ENCODE measurements at places on chromosomes 12 and 14.

- no peak for DNase-seq
Observed at GRCh38 chr12:125981610-125982253, 916.5 kb downstream of the AACS start.

GRCh38 chr12:75981247-75982168 lies 50.1 kb downstream of the PHLDA1 start:
- no peak for DNase-seq

DNA sequence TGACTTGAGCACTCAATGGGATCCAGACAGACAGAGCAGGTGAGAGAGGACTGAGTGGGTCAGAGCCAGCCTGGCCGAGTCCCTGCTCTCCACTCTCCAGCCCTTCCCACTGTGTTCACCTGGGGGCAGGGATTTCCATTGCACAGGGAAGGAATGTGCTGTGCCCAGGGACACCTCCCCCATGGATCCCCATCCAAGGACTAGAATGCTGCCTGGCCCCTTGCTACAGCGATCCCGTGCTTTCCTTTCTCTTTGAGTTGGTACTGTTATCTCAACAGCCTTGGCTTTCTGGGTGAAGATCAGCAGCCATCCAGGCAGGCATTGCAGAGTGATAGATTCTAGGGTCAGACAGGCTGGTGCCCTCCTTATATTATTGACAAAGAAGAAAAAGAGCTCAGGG lies 60.3 kb upstream of the DLK1 start:
- no peak for DNase-seq

- DNase-seq = no peak
Observed at GRCh38 chr12:123474485-123475245, 16.7 kb downstream of the SNRNP35 start.

DNA sequence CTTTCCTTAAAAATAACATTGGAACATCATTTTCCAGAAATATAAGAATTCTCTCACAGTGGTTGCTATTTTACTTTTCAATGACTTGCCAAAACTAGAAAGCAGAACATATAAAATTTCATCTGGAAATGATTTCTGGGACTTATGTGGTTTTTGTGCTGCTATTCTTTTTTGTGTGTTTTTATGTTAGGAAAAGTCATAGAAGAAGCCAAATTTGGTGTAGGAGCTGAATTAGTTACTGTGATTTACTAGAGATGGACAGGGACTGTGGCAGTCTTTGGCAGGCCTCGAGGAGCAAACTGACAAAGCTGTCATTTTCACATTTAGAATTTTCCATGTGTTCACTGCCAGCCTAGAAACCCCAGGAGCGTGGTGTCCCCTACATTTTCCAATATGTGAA lies 38.3 kb upstream of the LDHB start:
- no peak for DNase-seq

GRCh38 chr14:94001501-94002396 lies 4.6 kb downstream of the CCDC197 start:
- DNase-seq = no peak

GRCh38 chr12:66103016-66103913 lies 27.3 kb downstream of the LLPH start:
- no peak for DNase-seq

DNA sequence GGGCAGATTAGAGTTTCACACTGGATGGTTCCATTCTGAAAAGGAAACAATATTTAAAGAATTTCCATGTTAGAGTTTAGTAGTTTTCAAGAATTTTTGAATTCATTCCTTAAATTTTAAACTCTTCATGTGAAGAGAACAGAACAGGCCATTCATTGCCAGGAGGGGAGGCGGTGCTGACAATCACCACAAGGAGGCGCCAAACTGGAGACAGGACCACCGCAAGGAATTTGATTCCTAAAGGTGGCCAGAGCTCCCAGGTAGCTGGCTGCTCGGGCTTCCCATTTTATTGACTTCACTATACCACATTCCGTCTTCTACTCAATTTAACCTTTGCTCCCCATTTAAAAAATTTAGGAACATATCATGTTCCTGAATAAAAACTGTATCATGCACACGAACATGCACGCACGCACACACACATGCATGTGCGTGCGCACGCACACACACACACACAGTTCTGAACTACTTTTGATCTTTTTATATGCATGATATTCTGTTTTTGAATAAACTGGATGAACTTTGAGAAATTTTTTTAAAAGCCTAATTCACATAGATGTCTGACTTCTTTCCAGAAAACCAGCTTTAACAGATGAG lies 101.2 kb downstream of the NELL2 start:
- DNase-seq = no peak

- DNase-seq = no peak
Observed at GRCh38 chr12:87870493-87871460, 158.4 kb downstream of the C12orf50 start.

DNA sequence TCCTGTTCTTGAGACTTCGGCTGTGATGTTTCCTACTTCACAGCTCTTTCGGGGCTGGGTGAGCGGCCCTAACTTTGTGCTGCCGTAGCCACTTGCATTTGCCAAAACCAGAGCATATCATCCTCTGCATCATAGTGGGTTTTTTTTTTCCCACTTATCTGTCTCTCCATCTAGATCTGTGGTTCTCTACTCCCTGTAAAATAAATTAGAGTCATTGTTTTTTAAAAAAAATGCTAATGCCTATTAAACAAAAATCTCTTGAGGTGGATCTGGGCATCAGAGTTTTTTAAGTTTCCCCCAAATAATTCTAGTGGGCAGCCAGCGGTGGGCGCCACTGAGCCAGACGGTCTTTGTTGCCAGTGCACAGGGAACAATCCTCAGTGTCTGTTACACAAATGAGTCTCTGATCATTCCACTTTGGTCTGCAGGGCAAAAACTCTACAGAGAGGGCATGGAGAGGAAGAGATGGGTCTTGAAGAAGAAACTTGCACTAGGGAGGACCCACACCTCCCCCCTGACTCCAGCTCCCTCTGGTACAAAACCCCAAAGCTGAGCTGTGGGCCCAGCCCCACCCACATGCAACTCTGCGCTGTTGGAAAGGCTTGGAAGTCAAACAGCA lies 62.4 kb upstream of the BCL2L14 start:
- no peak for DNase-seq

GRCh38 chr12:26845984-26846383 lies 13.0 kb upstream of the ITPR2 start:
- DNase-seq = no peak

DNA sequence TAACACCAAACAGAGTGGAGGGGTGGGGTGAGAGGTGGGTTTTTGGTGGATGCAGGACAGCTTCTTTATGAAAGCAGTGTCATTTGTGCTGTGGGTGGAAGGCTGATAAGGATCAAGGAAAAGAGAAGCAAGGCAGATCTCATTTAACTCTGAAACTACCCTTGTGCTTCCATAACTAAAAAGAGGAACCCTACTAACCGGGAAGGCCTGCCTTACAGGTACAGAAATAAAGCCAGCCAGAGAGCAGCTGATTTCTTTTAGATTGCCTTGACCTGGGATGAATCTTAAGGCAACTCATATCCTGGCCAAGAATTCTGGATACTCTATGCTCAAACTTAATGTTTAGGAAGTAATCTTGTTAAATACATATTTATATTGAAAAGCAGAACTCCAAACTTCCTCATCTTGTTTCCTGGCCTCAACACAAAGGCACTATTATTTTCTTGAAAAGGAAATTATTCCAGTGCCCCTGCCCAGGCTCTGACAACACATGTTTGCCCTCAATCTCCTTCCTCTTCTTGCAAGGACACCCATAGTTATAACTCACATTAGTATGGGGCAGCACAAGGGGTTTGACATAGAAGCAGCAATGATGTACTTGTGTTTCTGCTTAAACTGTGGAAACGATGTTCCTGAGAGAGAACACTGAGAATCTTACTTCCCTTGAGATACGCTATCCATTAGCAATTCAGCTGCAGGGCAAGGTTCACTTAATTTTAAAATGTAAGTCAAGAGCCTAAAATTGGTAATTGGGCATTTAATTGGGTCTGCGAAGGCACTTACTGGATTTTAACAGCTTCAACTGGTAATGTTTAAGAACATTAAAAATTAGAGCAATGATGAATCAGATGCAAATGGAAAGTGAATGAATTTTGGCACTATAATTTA lies 173.7 kb downstream of the STXBP6 start:
- DNase-seq = no peak

DNA sequence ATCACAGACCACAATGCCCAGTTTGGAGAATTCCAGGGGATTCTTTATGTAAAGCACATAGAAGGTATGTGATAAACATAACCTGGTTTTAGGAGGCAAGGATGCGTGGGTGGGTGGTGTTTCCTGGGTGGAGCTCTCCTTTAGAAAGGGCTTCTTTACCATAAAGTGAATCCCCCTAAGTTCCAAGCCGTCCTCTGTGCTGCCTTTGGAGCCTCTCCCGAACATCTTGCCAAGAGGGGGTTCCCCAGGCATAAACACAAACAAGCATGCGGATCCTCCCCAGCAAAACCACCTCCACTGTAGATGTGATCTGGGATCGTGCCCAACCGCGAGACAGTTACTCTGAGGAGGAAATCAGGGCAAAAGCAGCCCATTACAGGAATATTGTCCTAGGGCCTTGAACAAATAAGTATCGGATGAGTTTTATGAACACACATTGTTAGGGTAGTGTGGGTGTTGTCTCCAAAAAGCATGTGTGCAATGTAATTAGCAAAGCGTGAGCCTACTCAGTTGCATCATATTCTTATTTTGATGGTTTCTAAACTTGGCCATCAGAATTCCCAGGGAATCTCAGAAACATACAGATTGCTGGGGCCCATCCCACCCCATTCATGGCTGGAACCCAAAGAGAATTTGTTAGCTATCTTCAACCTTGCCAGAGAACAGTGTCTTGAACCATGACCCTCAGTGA lies 48.8 kb upstream of the CORO1C start:
- no peak for DNase-seq

DNA sequence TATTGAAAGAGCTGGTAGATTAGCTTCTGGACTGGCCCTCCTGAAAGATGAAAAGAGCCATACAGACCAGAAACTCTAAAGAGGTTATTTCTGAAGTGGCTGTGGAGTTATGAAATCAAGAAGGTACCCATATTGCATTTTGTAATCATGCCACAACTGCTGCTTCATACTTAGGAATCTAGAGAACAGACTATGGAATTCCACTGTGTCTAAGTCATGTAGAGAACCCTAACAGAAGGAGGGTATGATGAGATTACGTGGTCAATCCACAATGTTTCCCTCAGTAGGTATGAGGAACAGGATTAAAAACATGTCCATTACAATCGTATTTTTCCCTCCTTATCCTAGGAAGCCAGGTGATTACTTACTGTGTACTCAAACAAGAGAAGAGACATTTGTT lies 708.8 kb downstream of the RERGL start:
- no peak for DNase-seq

- DNase-seq = no peak
Observed at GRCh38 chr12:108717243-108717642, 14.1 kb downstream of the CORO1C start.

DNA sequence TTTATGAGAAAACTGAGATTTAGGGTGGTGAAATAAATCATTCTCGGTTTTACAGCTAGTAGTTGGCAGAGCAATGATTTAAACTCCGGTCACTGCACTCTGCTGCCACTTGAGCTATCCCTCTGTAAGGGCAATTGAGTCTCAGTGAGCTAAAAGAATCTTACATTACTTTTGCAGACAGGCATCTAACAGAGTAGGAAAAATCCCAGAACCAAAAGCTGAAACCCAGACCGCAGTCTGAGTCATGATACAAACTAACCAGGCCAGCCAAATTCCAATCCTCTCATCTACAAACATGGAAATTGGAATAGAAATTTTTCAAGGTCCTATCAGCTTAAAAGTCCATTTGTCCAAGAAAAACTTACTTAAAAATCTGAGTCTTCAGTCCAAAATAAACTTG lies 73.7 kb downstream of the ANKS1B start:
- no peak for DNase-seq

DNA sequence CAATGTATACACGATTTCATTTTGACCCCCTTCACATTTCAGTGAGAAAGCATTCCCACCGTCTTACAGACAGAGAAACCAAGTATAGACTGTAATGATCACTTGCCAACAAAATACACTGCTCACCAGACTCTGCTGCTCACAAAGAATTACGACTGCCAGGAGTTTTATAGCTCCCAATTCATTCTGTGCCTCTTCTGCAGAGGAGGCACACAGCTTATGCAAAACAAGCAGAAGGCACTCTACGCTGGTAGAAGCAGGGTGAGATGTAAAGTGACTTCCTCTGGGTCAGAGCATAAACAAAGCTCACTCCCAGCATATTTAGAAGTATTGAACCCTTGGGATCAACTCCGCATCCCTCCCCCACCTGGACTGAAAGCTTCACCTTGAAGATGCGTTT lies 14.6 kb downstream of the SPTB start:
- no peak for DNase-seq

DNA sequence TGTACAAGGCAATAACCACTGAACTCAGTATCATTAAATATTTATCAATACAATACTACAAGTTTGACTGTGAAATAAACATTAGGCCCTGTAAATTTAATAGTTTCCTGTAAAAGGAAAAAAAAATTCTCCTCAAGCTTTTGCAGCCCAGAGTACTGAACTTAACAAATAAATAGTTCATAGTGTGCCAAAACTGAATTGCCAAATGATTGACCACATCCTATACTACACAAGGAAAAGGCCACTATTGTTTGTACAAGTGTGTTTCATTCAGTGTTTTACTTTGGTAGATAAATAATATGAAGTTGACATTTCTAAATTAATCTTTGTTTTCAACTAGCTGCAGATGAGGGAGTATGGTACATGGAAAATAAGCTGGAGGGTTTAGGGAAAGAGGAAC lies 379.6 kb downstream of the FLRT2 start:
- peak; percentile 7 for DNase-seq

DNA sequence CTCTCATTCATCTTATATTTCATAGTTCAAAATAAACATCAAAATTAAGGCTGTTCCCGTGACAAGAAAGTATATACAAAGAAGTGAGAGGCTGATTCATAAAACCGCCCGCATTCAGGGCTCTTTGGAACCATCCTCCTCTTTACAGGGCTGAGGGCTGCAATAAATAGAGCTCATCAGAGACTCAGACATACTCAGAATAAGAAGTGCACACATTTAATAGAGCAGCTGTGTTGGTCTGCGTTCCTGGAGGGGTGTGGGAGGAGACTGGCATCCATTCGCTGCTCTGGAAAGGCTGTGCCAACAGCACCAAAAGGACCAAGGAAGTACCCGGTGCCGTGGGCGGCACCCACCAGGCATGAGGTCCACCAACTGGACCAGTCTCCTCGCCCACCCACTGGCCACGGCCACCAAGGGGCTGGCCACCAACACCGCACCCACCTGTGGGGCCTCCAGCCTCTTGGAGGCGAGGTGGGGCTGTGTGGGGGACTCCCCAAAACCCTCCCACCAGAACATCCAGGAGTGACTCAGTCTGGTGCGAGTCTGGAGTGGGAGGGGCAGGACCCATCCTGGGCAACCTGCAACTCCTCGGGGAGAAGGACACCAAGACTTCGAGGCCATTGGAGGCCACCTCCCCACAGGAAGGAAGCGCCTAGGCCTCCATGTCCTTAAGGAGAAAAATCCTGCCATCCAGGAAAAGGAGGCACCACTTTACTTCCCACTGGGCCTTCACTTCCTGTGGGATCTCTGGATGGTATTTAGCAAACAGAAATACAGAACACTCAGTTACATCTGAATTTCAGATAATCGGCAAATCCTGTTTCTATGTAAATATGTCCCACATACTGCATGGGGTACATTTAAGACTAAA lies 32.7 kb downstream of the VCPKMT start:
- DNase-seq = no peak

GRCh38 chr14:32693114-32693513 lies 245.6 kb upstream of the NPAS3 start:
- DNase-seq = no peak
